H54 (cell line): ENCODE measurements at places on chromosomes 16 and 17.

DNA sequence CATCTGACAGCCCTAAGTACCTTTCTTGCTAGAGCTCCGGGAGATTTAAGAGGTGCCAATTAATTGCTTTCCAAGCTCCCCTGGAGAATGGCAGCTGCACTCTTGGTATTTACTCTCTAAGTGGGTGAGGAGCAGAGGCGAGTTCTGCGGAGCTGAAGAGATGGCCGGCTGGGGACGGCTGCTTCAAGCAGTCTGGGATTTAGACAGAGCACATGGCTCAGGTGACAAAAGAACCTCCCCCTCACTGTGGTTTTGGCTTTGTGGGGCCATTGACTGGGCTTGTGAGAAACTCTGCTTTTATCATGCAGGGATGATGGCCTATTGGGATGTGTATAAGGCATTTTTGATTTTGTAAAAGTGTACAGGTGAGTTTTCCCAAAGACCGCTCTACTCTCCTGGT lies 239.3 kb upstream of the EEF2KMT start:
- DNase-seq, result no peak

GRCh38 chr16:30382111-30382881 lies at the start of gene SEPTIN1:
Gene SEPTIN1, minus strand, starts transcription at chr16:30382561. Its CDS starts 19 bp downstream, at chr16:30382542.
- DNase-seq, result no peak

DNA sequence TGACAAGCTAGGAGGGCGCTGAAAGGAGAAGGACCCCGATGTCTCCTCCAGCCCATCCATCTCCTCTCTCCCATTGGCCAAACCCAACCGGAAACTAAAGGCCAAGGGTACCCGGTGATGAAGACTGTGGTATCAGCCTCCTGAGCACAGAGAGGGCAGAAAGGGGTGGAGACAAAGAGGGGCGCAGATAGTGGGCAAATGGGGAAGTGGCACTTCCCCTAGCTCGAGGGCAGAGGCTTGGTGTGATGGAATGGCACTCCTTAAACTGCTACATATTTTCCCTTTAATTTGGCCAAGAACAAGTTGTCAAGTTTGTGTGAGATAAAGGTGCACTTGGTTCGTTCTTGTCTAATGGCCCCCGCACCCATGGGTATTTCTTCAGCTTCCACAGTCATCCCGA lies 27.8 kb downstream of the IL4R start:
- no peak for DNase-seq

GRCh38 chr16:70270176-70270575 lies 18.4 kb upstream of the EXOSC6 start:
- no peak for DNase-seq

GRCh38 chr17:77734371-77735080 lies 224.0 kb upstream of the TNRC6C start:
- DNase-seq, result peak; percentile 33

DNA sequence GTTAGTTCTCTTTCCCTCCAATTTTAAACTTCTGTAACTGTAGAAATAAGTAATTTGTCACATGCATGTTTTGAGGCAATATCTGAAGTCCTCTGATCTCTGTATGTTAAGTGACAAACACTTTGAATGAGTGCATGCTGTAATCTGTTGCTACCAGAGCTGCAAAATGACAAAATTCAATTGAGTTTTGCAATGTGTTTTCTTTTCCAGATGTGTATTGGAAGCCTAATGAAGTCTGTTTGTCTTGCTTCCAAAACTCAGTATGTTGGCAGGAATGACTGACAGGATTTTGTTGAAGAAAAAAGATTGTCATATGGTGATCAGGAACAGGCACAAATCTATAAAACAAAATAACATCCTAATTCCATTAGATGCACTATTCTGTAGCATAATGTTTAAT lies 561.6 kb upstream of the CDH8 start:
- no peak for DNase-seq

DNA sequence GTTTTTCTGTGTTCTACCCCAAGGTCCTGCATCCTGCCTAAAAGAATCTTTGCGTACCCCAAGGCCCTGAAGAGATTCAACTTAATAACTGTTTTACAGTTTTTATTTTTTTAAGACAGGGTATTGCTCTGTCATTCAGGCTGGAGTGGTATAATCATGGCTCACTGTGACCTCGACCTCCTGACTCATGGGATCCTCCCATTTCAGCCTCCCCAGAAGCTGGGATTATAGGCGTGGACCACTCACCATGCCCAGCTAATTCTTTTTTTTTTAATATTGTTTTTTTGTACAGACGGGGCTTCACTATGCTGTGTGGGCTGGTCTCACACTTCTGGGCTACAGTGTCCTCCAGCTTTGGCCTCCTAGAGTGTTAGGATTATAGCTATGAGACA lies 9.3 kb upstream of the FAAP100 start:
- no peak for DNase-seq

- DNase-seq, result no peak
Observed at GRCh38 chr16:35207059-35207999, 1747.9 kb downstream of the TP53TG3F start.

- peak; percentile 63 for DNase-seq
Observed at GRCh38 chr17:75614006-75614405, 19.2 kb upstream of the SMIM5 start.

DNA sequence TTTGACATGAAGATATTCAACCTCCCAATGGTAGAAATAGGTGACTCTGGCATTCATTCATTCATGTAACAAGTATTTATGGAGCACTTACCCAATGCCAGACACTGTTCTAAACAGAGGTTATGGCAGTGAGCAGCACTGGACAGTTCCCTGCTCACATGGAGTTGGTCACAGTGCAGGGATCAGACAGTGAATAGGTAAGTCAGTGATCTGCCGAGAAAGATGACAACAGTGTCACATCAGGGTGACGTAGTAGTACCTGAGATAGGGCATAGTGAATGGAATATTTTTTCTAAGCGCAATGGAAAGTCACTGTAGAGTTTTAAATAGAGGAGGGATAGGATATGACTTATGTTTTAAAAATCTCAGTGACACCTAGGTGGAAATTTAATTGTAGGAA lies 791.4 kb upstream of the RBFOX1 start:
- no peak for DNase-seq

GRCh38 chr17:5516060-5516792 lies 29.9 kb downstream of the MIS12 start:
- DNase-seq, result peak; percentile 84

DNA sequence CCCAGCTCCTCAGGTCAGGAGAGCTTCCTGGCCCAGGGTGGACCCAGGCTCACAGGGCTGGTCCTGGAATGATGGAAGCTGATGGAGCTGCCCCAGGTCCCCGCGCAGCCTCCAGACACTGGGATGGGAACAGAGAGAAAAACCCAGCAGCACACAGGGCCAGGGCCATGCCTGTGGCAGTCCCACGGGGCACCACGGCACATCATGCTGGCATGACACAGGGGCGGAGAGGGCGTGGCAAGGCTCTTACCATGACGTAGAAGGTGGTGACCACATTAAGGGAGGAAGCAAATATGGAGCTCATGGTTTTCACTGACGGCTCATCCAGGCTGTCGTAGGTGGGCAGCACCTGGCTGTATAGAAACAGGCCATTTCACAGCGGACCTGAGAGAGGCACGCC lies 18.3 kb downstream of the SLC38A10 start:
- DNase-seq, result no peak

DNA sequence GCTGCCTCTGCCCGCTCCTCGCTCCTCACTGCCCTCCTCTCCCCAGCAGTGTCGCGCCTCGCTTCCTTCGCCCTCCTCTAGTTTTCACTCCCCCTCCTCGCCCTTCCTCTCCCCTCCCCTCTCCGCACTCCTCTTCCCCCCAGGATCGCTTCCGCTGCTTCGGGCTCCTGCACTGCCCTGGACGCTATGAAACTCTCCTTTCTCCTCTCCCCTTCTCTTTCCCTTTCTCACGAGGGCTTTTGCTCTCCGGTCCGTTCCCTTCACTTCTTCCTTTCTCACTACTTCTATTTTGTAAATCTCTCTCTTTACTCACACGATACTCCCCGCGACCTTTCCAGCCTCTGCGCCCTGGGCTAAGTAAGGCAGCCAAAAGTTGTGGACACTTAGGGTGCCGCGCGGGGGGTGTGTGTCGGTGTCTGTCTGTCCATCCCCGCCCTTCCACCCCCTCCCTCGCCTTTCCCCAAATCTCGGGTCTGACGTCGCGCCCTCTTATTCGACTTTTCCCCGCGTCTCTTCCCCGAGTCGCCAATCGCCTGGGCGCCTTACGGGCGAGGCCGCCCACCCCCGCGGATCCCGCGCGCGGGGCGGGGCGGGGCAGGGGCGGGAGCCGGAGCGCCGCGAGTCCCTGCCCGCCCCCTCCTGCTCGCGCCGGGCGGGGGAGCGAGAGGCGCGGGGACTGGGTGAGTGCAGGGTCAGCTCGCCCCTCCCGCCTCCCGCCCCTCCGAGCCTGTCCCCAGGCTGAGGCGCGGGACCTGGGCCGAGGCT lies at the start of gene IRX3:
TSS of gene IRX3 (minus strand) at position 422 of the 765 bp plus-strand sequence. CDS start 737 bp downstream, outside the sequence.
- DNase-seq, result peak; percentile 98

DNA sequence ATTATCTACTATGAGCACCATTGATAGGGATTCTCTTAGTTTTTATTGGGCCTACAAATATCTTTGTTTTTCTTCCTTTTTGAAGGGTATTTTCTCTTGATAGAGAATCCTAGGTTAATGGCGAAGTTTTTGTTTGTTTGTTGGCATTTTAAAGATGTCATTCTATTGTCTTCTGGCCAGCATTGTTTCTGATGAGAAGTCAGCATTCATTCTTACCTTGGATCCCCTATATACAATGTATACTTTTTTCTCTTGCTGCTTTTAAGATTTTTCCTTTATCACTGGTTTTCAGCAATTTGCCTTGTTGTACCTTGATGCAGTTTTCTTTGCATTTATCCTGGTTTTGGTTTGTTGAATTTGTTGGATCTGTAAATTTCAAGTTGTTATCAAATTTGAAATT lies 130.1 kb downstream of the TOX3 start:
- no peak for DNase-seq

GRCh38 chr17:31388770-31389656 lies 2.5 kb upstream of the RAB11FIP4 start:
- DNase-seq, result no peak

GRCh38 chr16:19717314-19717713 lies 713 bp downstream of the KNOP1 start:
- no peak for DNase-seq

DNA sequence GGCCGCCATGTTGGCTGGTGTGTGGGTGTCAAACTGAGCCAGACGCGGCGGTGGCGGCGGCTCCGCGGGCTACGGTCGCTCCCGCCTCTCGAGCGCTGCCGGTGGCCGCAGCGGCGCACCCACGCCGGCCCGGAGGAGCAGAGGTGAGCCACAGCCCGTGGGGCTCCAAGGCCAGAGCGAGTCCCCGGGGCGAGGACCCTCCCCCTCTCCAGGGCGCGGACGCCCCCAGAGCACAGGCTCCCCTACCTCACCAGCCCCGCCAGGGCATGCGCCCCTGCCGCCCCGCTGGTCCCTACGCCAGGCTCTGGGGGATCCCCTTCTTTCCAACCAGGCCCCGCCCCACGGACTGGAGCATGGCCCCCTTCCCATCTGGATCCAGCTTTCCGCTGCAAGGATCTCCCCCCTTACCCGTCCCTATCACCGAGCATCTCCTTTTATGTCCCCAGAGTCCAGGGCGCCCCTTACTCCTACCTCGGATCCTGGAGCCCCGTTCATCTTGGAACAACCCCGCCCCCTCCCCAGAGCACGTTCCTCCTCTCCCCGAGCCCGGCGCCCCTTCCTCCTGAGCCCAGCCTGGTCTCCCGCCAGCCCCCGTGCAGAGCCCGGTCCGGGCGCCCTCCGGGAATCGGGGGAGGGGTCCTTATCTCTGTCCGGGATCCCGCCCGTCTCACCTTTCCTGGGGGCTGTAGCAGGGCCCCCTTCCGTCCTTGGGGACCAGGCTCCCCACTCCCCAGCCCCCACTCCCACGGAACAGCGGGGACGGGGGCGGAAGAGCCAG lies 412 bp downstream of the EPN2 start:
- peak; percentile 37 for DNase-seq

DNA sequence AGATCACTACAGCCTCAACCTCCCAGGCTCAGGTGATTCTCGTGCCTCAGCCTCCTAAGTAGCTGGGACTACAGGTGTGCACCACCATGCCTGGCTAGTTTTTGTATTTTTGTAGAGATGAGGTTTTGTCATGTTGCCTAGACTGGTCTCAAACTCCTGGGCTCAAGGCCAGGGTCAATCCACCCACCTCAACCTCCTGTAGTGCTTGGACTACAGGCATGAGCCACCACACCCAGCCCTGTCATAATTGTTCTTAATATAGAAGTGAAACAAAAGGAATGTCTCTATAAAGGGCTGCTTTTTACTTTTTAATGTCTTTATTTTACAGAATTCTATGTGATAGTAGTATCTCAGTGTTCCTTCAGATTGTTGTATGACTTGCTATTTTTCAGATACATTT lies 345.2 kb upstream of the TBX2 start:
- DNase-seq, result no peak

- DNase-seq, result no peak
Observed at GRCh38 chr17:40475234-40475908, 26.1 kb downstream of the TNS4 start.

DNA sequence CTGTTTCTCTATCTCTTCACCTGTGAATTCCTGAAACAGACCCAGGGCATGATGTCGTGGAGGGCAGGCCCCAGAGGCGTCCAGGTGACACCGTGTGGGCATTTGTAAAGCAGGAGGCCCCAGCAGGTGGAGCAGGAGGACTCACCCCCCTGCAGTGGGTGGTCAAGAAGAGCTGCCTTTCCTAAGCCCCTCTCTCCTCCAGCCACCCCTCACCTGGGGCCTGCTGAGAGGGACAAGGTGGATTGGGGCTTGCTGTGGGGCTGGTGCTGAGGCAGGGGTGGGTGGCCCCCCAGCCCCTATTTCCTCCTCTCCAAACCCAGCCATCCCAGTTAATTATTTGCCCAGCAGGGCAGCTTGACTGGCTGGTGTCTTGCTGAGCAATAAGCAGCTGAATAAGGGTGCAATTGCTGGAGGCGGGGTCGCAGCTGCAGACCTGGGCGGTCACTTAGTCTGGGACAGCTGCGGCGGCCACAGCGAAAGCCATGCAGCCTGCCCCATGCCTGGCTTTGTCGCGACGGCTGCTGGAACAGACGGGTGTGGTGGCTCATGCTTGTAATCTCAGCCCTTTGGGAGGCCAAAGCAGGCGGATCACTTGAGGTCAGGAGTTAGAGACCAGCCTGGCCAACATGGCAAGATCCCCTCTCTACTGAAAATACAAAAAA lies 56.4 kb downstream of the JPH3 start:
- DNase-seq, result no peak
